Left kidney (tissue), 8 donors: ENCODE measurements at places on chromosomes 1 and 21.
A peak's percentile ranks its signal among the peaks of the same experiment; 100 is the strongest.

GRCh38 chr21:46059195-46059594 lies 38.7 kb upstream of the COL6A2 start:
- DNase-seq, result no peak

- DNase-seq, result no peak
These were observed 90.7 kb downstream of the GALNT2 start for GRCh38 chr1:230157420-230158390.

- DNase-seq, result no peak
These were observed 42.7 kb upstream of the B3GALT2 start for GRCh38 chr1:193229136-193229535.

GRCh38 chr1:166857995-166858394 lies 18.1 kb downstream of the TADA1 start:
- no peak for DNase-seq

DNA sequence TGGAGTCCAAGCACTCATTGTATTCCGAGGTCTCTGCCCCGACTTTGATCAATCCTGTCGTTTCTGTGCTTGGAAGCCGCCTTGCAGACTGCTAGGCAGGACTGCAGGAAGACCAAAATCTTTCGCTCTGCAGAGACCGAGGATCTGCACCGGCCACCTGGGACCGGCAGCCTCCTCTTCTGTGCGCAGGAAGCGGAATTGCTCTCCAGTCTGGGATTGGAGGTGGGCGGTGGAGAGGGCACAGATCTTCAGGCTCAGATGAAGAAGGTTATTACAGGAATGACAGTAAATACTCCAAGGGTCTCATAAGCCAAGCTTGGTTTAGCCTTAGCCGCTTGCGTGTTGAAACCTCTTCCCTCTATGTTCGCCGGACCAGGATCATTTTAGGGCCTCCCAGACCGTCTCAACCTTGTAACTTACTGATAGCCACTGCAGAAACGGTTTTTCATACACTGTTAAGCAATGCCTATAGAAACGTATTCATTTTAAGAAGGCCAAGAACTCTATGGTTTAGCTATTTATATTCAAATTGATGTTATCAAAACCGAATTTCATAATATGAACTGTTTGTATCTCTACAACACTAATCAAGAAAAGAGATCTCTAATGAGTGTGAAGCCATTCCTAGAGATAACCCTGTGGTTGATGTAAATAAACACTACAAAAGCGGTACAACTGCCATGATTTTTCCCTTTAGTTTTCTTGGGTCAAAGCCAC lies 1.1 kb downstream of the MIA3 start:
- peak; percentile 25 for DNase-seq

GRCh38 chr1:3479511-3480368 lies 25.3 kb downstream of the ARHGEF16 start:
- DNase-seq, result no peak

DNA sequence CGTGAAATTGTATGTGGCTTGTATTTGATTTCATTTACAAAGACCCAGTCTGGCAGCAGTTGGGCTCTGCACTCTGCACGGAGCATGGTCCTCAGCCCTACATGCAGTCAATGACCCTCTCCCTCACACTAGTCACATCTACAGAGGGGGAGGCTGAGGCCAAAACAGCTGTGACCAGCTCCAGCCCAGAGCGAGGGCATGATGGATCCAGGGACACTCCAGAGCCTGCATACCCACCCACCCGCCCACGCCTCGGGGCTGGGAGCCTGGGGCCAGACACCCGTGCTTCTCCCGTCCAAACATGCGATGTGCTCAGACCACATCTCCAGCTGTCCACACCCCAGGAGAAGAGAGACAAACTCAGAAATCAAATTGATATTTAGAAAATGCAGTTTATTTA lies 14.0 kb upstream of the PRDM16 start:
- no peak for DNase-seq

GRCh38 chr1:23558140-23558871 lies 995 bp downstream of the ID3 start:
- no peak for DNase-seq

DNA sequence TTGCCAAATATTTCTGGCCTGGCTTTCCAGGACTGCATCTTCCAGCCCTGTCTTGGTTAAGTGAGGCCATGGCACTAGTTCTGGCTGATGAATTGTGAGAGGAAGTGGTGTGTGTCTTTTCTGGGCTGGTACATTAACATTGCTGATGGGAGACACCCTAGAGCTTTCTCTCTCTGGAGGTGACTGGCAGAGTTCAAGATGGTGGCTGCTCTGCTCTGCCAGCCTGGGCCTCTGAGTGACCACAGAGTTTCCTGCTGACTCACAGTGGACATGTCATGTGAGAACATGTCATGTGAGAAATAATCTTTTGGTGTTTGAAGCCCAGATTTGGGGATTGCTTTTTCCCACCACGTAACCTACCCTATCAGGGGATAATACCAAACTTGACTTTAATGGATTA lies 218.0 kb upstream of the KIAA0040 start:
- no peak for DNase-seq

DNA sequence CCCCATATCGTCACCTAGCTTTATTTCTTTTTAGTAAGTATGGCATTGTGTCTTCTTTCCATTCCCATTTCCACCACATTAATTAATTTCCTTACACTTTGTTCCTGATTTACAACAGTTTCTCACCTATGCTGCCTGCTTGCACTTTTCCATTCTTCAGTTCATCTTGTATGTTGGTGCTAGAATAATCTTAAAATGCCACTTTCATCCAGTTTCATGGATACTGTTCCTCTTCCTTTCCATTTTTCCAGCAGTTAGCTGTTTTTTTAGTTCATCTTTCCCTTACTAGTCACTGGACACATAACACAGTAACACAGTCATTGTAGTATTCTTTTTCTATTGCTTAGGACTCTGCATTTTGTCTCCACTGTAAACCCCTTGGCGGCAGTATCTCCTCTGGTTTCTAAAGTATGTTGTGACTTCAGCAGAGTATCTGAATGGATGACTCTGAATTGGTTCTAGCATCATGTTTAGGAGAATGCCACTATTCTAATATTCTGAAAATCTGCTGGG lies 2.1 kb downstream of the CDC7 start:
- DNase-seq, result no peak

DNA sequence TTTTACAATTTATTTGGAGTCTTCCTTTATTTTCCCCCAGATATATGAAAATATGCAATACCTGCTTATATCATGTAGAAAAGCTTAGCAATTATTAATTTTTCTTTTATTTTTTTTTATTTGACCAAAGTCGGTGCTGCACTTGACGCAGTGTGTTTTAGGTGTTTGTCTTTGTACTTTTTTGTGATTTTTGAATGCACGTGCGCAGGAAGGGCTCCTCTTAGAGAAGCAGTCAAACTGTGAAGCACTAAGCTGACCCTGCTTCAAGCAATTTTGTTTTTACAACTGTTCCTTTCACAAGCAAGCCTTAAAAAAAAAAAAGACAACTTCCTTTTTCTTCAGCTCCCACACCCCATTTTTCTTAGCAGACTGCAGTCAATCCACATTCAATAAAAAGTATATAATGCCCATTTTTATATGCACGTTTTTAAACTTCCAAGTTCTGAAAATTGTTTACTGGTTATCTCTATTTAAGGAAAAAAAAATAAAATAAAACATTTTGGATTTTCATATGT lies 267.4 kb downstream of the TM2D1 start:
- DNase-seq, result no peak

- DNase-seq, result no peak
These were observed 197.2 kb upstream of the MAP1LC3C start for GRCh38 chr1:242196101-242196500.

DNA sequence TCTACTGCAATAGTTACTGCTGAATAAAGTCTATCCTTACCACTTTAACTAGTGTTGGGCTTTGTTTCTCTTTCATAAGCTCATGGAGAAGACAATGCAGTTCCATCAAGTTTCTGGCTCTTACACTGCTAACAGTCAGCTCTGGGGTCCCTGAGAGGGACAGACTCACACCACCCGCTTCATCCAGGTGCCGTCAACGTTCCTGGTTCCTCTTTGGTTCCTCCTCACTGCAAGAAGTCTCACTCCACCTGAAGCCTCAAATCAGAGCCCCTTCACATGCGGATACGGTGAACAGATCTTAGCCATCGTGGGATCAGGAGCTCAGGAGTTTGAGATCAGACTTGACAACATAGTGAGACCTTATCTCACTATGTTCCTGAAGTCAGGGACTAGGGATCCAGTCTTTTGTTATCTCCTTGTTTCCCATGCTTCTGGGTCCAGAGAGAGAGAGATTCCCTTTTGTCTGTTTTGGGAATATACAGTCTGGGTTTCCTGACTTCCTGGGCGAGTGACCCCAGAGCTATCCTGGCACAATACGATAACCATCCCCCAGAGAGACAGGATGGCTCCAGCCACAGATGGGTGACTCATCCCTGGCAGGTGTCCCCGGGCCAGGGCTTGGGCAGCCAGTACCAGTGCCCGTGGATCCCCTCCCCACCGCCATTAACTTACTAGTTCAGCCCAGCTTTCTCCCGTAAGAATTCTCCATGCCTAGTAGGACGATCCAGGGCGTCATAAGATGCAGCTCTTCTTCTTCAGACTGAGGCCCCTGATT lies 14.3 kb upstream of the PCP4 start:
- DNase-seq, result no peak

DNA sequence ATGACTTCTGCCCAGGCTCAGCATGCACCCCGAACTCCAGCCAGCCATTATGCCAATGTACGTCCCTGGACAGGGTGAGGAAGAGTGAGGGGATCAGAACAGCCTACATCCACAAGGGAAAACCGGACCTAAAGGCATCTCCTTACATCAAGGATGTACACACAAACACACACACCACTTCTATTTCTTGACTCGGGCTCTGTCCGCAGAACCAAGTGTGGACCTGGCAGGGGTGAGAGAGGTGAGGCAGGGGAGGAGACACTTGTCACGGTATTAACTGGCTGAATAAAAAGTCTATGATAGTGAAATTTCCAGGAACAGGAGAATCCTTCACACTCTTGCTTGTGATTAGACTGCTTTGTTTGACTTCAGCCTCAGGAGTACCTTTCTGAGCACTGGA lies 2.3 kb downstream of the LMOD1 start:
- DNase-seq, result no peak

DNA sequence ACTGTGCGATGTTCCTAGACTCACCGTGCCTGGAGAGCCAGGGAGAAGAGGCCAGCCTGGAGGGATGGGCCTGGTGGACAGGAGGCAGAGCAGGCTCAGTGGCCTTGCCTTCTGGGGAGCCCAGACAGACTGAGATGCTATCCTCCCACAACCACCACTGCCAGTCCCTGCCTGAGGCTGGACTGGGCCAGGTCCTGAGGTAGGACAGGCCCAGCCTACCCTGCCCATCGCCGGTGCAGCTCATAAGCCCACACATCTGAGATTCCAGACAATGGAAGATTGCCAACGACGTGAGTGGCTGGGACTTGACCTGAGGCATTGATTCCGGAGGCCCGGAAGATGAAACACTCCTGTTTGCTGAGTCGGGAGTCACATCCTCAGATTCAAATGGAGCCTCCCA lies 5.8 kb downstream of the CLEC20A start:
- DNase-seq, result no peak

DNA sequence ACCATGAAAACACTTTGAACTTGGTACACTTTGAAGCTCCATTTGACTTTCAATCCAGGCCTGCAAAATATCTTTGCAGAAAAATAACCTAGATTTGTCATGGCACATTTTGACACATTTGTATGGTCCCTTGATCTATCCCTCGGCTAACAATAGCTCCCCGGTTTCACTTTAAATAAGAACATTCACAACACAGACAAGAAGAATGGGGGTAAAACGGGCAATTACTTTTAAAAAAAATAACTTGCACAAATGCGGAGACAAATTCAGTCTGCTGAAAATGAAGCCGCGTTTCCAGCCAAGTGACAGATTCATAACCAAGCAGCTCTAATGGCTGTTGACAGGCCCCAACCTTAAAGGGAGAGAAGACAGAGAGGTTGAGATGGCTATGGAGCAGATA lies 218.2 kb downstream of the NPHP4 start:
- no peak for DNase-seq

GRCh38 chr1:202716654-202717053 lies 6.4 kb upstream of the SYT2 start:
- DNase-seq, result no peak

DNA sequence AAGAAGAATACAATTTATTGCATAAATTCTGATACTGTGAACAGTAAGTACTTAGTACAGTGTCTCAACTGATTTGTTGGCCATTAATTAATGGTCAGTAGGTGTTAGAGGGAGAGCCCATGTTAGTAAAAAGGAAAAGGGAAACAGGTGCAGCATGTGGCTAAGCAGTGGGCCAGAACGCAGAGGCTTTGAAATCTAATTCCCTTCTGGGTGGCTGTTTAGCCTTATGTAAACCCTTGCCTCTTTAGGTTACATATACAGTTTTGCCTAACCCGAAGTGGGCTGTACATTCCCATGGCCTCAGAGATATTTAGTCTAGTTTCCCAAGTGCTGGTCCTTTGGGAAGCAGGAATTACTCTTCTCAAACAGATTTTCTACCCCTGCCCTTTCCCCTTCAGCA lies 43.5 kb upstream of the BCL9 start:
- DNase-seq, result no peak

GRCh38 chr1:227889047-227889862 lies 58.5 kb downstream of the WNT9A start:
- DNase-seq, result no peak

DNA sequence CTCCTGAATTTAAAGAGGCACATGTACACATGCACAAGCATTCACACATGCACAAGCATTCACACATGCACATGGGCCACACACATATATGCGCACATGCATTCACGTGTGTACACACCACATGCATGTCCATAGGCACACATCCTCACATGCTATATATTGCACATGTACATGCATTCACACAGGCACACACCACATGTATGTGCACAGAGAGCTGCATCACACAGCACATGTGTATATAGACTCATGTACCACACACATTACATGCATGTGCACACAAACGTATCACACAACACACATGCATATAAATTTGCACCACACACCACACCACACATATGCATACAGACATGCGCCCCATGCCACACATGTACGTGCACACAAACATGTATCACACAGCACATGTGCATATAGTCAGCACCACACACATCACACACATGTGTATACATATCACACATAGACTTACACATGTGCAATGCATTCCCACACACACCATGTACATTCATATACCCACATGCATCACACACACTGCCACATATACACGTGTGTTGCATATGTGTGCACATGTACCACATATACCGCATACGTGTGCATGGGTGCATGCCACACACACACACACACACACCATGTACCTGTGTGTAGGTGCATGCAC lies 54.6 kb upstream of the COL18A1 start:
- no peak for DNase-seq

DNA sequence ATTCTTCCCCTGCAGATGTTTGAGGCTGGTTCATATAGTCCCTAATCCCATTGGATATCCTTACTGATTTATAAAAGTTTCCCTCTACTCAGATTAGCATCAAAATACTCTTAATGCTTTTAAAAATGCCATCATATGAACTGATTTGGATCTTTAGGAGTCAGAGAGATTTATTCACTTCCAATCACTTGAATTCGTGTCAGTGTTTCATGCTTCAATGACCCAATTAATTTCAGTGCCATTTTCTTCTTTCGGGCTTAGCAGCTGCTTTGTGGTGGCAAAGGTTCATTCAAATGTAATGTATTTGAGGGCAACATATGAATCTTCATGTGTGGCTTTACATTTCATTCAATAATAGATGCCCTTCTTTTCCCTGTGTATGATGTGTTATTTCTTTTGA lies 2.2 kb upstream of the TSEN15 start:
- no peak for DNase-seq
